ENCODE measurements at places on chromosomes 5 and 9.

DNA sequence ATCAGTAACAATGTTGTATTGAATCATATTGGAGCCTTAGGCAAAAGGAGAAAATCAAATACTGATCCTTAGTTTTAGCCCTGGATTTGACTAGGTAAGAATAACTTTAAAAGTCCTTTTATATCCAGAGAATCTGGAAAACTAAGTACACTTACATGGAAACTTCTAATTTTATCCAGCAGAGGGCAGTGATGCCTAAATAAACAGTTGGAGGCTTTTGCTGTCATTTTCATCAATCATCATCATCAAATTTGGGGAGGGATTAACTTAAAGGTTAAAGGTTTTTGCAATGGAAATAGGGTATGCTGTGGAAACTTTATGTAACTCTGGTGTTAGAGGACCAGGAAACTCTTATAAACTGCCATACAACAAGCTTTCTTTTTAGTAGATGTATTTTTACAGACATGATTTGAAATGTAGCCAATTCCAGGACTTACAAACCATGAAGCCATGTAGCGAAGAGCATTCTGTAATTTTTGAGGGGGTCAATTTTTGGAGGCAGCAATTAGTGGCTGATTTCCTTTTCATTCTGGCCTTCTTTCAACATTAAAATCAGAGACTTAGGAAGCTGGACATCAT lies 112.7 kb downstream of the OSTF1 start:
- H3K4me3 ChIP-seq, result no peak overlapping the region
- H3K27me3 ChIP-seq, result no peaks in the 10 kb centered on the region
- no peak overlapping the region for H3K27ac ChIP-seq

DNA sequence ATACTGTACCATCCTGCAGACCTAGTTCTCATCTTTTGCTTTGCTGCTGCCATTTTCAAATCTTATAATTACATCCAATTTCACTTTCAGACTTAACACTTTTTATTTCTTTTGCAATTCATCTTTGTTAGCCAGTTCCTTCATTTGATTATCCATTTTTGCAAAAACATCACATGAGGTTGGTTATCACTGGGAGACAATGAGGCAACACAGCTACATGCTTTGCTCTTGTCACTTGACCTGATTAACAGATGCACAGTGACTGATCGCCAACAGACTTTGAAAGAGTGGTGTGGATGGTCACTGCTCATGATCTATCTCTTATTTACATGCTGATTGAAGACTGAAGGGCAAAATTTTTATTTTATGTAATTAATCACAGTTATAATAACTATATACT lies 17.0 kb upstream of the RNF20 start:
- peaks cover 38% of the 10 kb centered on the region for H3K4me1 ChIP-seq
- no peak for DNase-seq
- no peaks in the 10 kb centered on the region for H3K27me3 ChIP-seq
- no peak overlapping the region for H3K27ac ChIP-seq

GRCh38 chr9:130213911-130214761 lies 41.9 kb downstream of the NCS1 start:
- H3K4me3 ChIP-seq, result no peak overlapping the region
- H3K4me1 ChIP-seq, result peaks cover 35% of the 10 kb centered on the region
- no peaks in the 10 kb centered on the region for H3K27me3 ChIP-seq
- H3K36me3 ChIP-seq, result peaks cover 7% of the 10 kb centered on the region
- DNase-seq, result peak; percentile 71
- H3K27ac ChIP-seq, result peak overlapping the region; percentile 87

DNA sequence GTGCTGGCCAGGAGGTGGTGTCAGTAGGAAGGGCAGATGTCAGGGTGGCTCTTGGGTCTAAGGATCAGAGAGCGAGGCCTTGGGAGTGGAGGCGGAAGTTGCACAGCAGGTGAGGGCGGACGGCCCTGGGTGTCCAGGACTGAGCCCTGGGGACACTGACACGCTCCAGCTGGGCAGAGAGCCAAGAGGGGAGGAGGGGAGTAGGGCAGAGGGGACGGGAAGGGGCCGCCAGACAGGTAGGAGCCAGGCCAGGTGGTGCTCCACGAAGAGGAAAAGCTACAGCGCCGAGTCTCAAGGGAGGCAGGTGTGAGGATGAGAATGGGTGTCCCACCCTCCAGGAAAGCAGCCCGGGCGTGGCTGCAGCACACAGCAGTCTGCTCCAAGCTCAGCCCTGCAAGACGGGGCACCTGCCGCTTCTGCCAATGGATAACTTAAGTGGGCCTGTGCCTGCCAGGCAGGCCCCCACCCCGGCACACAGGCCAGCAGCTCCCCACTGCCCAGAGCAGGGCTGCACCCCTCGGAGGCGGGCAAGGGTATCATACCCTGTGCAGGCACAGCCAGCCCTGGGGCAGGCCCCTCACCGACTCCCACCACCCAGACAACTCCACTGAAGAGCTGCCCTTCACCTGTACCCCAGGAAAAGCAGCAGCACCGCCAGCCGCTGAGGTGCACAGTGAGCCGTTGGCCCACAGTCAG lies 4.9 kb downstream of the TPRN start:
- no peak for DNase-seq
- peaks cover 14% of the 10 kb centered on the region for H3K4me1 ChIP-seq
- no peaks in the 10 kb centered on the region for H3K27me3 ChIP-seq
- peak overlapping the region; percentile 69 for H3K27ac ChIP-seq

- no peak for DNase-seq
- peaks cover 5% of the 10 kb centered on the region for H3K27me3 ChIP-seq
- no peaks in the 10 kb centered on the region for H3K36me3 ChIP-seq
- H3K4me3 ChIP-seq, result no peak overlapping the region
Observed at GRCh38 chr9:100419166-100419565, 7.8 kb upstream of the MSANTD3 start.

- H3K27me3 ChIP-seq, result no peaks in the 10 kb centered on the region
- no peaks in the 10 kb centered on the region for H3K4me1 ChIP-seq
- DNase-seq, result no peak
- no peak overlapping the region for H3K4me3 ChIP-seq
- no peak overlapping the region for H3K27ac ChIP-seq
Observed at GRCh38 chr9:91994422-91994821, 44.4 kb upstream of the ROR2 start.

GRCh38 chr5:52041842-52042241 lies 658.6 kb downstream of the ISL1 start:
- H3K27me3 ChIP-seq, result no peaks in the 10 kb centered on the region
- DNase-seq, result no peak
- H3K4me1 ChIP-seq, result peaks cover 18% of the 10 kb centered on the region
- H3K27ac ChIP-seq, result no peak overlapping the region
- H3K4me3 ChIP-seq, result no peak overlapping the region

DNA sequence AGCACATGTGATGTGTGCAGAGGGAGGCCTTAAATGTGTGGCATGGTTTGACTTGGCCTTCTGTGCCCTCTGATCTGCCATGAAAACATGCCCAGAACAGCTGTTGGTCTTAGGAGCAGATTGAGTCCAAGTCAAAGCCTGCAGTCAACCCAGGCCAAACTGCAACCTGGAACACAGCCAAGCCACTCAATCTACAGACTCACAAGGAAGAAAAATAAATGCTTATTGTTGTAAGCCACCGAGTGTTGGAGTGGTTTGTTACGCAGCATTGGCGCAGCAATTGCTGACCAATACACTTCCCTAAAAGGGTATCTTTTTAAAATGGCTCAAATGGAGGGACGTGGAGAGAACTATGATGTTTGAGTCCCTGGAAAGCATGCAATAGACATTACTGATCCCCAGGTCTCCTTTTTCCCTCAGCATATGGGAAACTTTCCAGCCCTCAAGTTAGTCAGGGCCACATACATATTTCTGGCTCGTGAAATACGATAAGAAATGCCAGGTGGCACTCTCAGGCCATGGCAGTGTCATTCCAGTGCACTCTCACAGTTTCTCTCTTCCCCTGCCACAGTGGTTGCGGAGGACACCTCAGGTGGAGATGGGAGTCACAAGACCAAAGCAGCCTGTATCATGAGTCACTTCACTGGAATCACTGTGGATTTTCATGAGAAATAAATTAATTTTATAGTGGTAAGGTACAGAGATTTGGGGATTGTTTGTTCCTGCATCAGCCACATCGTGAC lies 168.0 kb upstream of the ZNF618 start:
- no peak overlapping the region for H3K27ac ChIP-seq
- H3K4me1 ChIP-seq, result peaks cover 44% of the 10 kb centered on the region
- peaks cover 19% of the 10 kb centered on the region for H3K36me3 ChIP-seq
- H3K4me3 ChIP-seq, result no peak overlapping the region

DNA sequence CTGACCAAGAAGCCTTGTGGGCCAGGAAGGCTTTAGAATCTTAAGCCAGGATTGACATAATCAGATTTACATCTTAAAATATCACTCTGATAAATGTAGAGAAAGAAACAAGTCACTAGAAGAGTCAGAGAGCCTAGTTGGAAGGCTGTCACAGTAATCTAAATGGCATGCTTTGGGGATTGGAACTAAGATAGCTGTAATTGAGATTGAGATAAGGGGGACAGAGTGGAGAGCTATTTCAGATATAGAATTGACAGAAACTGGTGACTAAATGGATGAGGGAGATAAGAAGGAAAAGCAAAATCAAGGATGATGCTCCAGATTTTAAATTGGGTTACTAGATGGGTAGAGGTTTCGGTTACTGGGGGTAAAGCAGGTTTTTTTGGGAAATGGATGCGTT lies 100.5 kb downstream of the XRCC4 start:
- H3K4me1 ChIP-seq, result peaks cover 8% of the 10 kb centered on the region
- no peak overlapping the region for H3K4me3 ChIP-seq
- no peaks in the 10 kb centered on the region for H3K27me3 ChIP-seq
- H3K27ac ChIP-seq, result no peak overlapping the region
- no peak for DNase-seq

- H3K4me3 ChIP-seq, result no peak overlapping the region
- H3K36me3 ChIP-seq, result no peaks in the 10 kb centered on the region
Observed at GRCh38 chr5:153818626-153819025, 220.1 kb downstream of the FAM114A2 start.

DNA sequence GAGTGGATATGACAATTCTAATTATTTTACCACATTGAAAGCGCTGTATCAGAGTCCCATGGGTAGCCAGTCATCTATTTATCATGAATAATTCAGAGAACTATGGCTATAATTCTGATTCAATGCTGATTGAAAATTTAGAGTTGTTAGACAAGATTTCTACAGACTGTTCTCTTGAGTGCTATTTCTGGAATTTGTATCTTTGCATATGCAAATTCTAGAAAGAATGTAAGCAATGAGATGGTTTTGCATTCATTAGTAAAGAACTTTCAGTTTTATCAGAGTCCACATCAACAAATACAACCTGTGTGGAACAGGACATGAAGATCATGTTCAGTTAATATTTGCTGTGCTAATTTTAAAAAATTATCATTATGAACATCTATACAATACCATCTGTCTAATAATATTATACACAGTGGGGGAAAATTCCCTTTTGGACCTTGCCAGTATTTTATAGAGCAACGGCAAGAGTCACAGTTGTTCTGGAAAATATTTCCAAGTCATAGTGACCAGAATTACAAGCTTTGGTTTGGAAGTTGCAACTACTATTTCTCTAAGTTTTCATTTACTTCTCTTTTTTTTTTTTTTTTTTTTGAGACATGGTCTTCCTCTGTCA lies 372.7 kb upstream of the PTGER4 start:
- peaks cover 7% of the 10 kb centered on the region for H3K27me3 ChIP-seq
- DNase-seq, result no peak
- H3K4me3 ChIP-seq, result no peak overlapping the region
- peaks cover 21% of the 10 kb centered on the region for H3K4me1 ChIP-seq
- no peak overlapping the region for H3K27ac ChIP-seq

GRCh38 chr9:119818726-119819435 lies 449.6 kb upstream of the BRINP1 start:
- H3K27ac ChIP-seq, result no peak overlapping the region
- no peak overlapping the region for H3K4me3 ChIP-seq
- peaks cover 17% of the 10 kb centered on the region for H3K4me1 ChIP-seq
- no peaks in the 10 kb centered on the region for H3K27me3 ChIP-seq
- no peaks in the 10 kb centered on the region for H3K36me3 ChIP-seq

GRCh38 chr5:56317923-56318561 lies 84.9 kb upstream of the ANKRD55 start:
- no peak overlapping the region for H3K27ac ChIP-seq
- peaks cover 24% of the 10 kb centered on the region for H3K4me1 ChIP-seq
- H3K36me3 ChIP-seq, result no peaks in the 10 kb centered on the region
- no peak overlapping the region for H3K4me3 ChIP-seq
- no peak for DNase-seq
